NCI-H2029 treated with DMSO at 0.1 percent for 48 hours (cell line): ENCODE measurements at places on chromosomes 13 and 19.
A peak's percentile ranks its signal among the peaks of the same experiment; 100 is the strongest.

- no peak for DNase-seq
Observed at GRCh38 chr19:19201697-19202630, 1.2 kb downstream of the NR2C2AP start.

GRCh38 chr13:23418776-23419683 is 14.5 kb downstream of the SACS start:
- no peak for DNase-seq

DNA sequence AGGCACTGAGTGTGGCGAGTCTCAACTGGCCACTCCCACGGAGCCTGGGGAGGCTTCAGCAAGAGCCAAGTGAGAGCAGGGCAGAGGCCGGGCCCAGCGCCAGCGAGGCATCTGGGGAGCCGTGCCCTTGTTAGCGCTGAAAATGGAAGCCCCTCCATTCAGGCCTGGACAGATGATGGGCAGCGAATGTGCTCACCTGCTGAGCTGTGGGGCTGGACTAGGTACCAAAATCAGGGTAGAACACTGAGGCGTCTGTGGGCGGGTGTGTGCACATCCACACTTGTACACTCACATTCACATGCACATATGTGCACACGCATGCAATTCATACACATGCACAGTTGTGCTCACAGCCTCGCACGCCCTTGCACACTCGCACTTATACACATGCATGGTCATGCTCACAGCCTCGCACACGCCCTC is 20.7 kb downstream of the NAXD start:
- no peak for DNase-seq

- peak; percentile 79 for DNase-seq
Observed at GRCh38 chr19:49097453-49098288, 12.4 kb downstream of the SNRNP70 start.

GRCh38 chr13:25689539-25689938 is 317.8 kb downstream of the ATP8A2 start:
- DNase-seq = no peak

GRCh38 chr13:85074543-85075313 is 724.5 kb downstream of the SLITRK6 start:
- DNase-seq = no peak

DNA sequence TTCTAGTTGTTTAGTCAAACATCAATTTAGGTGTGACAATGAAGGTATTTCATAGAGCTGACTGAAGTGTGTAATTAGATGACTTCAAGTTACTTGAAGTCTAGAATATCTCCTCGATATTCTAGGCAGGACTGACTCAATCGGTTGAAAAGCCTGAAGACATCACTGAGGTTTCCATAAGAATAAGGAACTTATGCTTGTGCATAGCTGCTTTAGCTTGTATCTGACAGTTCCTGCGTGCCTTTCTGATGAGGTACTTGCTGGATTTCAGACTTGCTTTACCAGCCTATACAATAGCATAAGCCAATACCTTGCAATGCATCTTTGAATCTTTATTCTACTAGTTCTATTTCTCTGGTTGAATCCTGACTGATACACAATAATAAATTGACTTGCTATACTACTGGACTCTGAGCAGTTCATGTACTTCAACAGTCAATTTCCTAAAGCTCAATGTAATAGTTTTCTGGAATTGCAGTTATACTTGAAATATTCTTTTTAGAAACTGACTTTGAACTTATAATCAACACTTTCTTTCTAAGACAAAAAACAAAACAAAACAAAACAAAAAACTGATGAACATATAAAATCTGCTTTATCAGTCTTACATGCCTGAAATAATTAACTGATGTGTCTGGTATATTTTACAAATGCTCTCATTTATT is 1534.8 kb downstream of the SLITRK5 start:
- DNase-seq = no peak

- DNase-seq = no peak
Observed at GRCh38 chr13:27657724-27658123, 36.0 kb downstream of the POLR1D start.

DNA sequence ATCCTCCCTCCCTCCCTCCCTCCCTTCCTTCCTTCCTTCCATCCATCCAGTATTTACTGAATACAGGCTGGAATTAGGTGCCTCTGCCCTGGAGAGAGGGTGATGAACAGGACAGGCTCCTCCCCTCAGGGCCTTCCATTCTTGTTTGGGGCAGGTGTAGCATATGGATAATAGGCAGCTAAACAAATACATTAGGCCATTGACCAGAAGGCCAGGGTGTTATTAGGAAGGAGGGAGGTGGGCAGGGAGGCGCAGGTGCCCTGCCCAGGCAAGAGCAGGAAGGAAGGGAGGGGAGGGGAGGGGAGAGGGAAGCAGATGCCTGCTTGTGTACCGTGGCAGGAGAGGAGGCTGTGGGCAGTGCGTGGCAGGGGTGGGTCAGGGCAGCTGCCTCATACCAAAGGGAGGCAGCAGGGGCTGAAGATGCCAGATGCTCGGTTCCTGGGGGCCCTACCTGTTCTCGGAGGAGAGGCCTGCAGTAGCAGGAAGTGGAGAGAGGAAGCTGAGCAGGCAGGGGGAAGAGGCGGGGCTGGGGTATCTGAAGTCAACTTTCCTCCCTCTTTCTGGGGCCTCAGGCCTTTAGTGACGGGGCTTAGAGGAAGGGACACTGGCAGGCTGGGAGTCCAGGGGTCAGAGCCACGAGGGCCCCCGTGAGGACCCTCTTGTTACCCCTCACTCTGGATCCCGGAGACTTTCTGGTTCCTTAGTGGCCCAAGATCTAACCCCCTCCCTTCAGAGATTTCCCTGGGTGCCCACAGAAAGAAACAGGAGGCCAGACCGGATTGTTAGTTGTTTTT is at the start of gene RINL:
Gene RINL (minus strand): TSS at position 495 of the 794 bp plus-strand sequence. CDS start 1,533 bp downstream, outside the sequence.
- peak; percentile 62 for DNase-seq

- no peak for DNase-seq
Observed at GRCh38 chr13:32001154-32001768, 30.3 kb upstream of the FRY start.

DNA sequence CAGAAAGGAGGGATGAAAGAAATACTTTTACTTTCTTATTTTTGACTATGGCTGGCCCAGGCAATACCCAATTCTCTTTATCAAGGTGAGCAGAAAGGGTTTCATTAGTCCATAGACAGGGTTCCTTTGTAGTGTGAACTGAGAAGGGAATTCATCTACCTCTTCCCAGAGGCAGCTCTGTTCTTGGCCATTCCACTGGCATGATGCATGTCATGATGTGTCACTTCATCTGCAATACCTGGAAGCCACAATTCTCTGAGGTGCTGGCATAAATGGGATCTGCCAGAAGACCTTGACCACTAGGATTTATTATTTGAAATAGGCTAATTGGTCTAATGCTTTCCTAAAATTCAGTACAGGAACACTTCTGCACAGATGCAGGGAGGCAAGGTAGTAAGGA is 542.8 kb downstream of the RFC3 start:
- no peak for DNase-seq

GRCh38 chr19:8366961-8367326 is 3.0 kb downstream of the ANGPTL4 start:
- DNase-seq = no peak

GRCh38 chr13:21980049-21980448 is 309.2 kb downstream of the FGF9 start:
- no peak for DNase-seq

GRCh38 chr19:409516-410242 is 732 bp upstream of the C2CD4C start:
- DNase-seq = no peak

GRCh38 chr19:3057275-3057714 is 5.0 kb downstream of the TLE5 start:
- DNase-seq = peak; percentile 60
